ENCODE measurements at places on chromosomes 7 and 10.

GRCh38 chr10:59019603-59020002 is 156.8 kb upstream of the PHYHIPL start:
- DNase-seq = peak; percentile 62

- DNase-seq = peak; percentile 85
These were observed at the start of gene ST8SIA6 for GRCh38 chr10:17454161-17455014. Gene ST8SIA6, minus strand, starts transcription at chr10:17454595. Its CDS starts 340 bp downstream, at chr10:17454255.

DNA sequence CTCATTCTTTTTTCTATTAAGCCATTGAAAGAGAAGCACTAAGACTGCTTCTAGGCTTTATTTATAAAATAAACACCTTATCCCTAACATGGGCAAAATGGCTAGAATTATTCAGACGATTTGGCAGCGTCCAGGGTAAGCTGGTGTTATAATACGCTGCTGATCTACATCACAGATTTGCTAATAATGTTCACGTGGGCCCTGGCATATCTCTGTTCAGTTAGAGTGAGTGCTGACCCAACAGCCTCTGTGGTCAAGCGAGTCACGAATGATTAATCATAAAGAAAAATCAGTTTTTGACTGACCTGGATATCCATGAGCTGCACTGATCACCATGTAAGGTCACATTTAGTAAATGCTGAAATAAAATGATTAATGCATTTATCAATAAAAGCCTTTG is 28.4 kb upstream of the CBLL1 start:
- no peak for DNase-seq

GRCh38 chr7:97639036-97639435 is 92.8 kb upstream of the TAC1 start:
- peak; percentile 1 for DNase-seq

- DNase-seq = no peak
These were observed 5.2 kb downstream of the MRPS24 start for GRCh38 chr7:43864126-43864525.

DNA sequence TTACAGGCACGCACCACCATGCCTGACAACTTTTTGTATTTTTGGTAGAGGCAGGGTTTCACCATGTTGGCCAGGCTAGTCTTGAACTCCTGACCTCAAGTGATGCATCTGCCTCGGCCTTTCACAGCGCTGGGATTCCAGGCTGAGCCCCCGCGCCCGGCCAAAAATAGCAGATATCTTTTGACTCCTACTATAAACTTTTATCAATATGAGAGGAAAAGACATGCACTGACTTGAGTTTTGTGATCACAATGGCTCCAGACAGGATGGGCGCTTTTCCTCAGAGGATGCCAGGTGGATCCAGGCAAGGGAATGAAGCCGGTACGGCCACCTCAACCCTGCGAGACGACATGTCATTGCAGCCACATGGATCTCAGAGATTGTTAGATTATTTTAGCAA is 123.9 kb downstream of the DNAJB6 start:
- DNase-seq = no peak

- peak; percentile 90 for DNase-seq
These were observed 23.6 kb upstream of the PFKP start for GRCh38 chr10:3043512-3044368.

GRCh38 chr7:32936689-32937088 is 20.6 kb upstream of the FKBP9 start:
- no peak for DNase-seq

GRCh38 chr10:95356-96115 is 39.7 kb upstream of the ZMYND11 start:
- no peak for DNase-seq

DNA sequence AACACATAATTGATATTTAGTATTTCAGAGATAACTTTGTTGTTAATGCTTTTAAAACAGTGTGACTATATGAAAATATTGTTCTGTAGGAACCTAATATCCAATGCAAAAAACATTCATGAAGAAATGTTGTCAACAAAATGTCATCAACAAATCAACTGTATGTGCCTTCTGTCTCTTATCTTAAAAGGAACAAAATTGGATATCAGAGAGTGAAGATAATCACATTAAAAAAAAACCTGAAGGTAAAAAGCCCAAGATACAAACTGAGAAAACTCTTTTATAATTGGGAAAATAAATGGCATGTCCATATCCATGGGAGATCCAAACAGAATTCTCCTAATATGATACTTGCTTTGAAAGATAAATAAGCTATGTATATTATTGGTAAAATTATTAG is 33.9 kb downstream of the ICA1 start:
- DNase-seq = no peak

GRCh38 chr10:50545846-50546245 is 77.9 kb downstream of the SGMS1 start:
- DNase-seq = no peak

DNA sequence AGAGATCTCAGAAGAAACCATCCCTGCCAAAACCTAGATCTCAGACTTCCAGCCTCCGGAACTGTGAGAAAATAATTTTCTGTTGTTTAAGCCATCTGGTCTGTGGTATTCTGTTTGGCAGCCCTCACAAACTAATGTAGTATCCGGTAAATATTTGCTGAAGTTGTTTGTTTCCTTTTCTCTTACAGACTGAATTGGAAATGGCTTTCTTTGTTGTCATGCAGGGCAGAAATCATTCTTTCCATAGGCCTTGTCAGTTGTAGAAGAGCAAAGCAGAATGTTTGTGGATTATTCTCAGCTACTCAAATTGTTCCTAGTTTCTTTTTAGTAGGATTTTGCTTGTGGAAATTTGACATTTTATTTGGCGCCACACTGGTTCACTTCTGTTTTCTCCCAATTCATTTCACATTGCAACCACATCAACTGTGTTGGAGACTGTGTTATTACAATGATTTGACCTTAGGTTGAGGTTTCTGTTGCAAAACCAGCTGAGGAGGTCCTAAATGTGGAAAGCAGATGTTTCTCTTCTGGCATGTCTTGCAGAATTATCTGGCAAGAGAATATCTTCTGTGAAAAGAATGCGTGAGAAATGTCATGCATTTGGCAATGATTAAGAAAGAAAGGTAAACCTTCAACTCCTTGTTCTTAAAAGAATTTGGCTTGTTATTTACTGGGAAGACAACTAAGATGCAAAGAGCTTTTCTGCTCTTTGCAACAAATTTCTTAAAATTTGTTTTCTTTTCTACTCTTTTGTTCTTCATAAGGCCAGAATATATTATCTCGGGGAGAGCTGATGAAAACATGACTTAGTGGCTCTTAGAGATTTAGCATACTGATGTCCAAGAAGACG is 25.8 kb downstream of the ACTA2 start:
- DNase-seq = peak; percentile 20

DNA sequence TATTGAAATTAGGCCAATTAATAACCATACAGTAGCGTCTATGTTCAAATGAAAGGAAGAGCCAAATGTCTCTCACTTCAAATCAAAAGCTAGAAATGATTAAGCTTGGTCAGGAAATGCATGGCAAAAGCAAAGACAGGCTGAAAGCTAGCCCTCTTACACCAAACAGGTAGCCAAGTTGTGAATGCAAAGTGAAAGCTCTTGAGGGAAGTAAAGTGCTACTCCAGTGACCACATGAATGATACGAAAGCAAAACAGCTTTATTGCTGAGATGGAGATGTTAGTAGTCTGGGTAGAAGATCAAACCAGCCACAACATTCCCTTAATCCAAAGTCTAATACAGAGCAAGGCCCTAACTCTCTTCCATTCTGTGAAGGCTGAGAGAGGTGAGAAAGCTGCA is 123.8 kb downstream of the TEX36 start:
- no peak for DNase-seq
